NCI-H1417 (cell line): ENCODE measurements at places on chromosomes 12 and 14.
A peak's percentile ranks its signal among the peaks of the same experiment; 100 is the strongest.

DNA sequence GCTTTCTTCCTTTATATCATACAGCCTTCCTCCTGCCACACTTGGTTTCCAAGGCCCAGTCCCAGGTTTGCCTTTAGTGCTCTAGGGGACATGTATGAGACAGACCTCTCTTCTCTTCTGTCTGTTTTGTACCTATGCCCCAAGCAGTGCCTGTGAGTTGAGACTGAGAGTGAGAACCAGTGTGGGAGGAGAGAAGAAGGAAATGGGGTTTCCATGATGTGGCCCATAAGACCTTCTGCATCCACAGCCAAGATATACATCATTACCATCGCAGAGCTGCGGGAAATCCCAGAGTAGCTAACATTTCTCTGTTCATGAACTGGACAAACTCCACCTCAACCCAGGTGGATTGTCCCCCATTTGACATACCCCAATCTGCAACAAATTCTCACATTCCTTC is 2.8 kb downstream of the TESPA1 start:
- DNase-seq, result no peak

- DNase-seq, result peak; percentile 10
Measured at GRCh38 chr14:55245657-55246268, 25.5 kb upstream of the FBXO34 start.

DNA sequence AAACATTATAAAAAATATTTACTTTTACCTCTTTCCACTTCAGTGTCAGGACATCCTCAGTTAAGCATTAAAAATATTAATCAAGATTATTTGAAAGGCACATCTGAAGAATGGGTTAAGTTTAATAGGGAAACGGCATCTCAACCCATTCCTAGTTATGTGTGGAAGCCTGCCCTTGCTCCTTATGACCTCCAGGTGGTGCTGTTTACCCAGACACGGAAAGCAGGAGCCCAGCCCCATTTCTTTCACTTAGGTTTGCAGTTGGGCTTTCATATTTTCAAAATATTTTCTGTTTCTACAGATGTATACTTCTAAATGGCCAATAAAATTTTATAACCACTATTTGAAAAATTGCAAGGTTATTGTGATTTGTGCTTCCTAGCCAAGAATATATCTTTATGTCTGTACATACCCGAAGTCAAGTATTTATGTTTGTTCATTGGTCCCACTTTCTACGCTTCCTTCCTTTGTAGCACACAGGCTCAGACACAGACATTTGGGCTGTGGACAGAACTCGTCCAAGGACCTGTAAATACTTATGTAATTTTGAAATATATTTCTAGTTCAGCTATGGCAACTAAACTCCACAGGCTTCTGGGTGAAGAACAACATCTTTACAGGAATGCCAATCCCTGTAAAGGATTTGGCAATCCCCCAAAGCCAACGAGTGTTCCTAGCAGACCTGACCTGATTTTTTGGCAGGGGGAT is 247.1 kb downstream of the AKAP6 start:
- peak; percentile 47 for DNase-seq

DNA sequence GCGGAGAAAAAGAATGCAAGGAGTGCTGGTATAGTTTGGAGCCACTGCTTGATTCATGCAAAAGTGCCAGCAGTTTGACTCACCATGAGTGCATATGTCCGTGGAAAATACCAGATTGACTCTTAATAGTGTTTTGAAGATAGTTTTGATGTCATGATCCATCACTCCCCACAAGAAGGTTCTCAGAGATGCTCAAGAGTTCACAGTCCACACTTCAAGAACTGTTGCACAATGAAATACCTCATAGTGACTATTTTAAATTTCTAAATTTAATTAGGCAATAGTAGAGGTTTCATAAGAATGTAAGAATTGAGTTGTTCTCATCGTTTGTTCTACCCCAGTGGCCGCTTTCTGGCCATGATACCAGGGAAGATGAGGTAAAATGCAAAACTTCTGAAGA is 286.6 kb upstream of the RGS6 start:
- no peak for DNase-seq
